ENCODE measurements at places on chromosomes 6 and 20.

GRCh38 chr6:135280375-135281136 lies 99.4 kb downstream of the MYB start:
- DNase-seq = no peak

GRCh38 chr6:170249817-170250216 lies 41.1 kb downstream of the DLL1 start:
- no peak for DNase-seq

DNA sequence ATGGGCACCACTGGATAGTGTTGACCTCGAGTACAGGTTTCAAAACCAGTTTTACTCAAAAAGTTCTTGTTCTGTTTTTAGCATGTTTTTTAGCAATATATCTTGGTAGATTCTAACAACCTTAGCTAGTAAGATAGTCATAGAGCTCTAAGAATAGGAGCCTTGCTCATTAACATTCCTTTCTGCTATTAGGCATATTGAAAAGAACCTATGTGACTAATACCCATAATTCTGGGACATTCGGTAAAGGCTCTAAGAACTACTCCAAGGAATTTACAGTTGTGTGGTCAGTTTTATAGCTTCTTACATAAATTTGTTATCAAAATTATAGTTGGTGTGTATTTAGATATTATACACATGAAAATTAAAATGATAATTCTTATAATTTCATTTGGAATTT lies 11.6 kb downstream of the SLC9A8 start:
- DNase-seq = no peak

GRCh38 chr20:11850901-11851300 lies 66.8 kb upstream of the BTBD3 start:
- no peak for DNase-seq

DNA sequence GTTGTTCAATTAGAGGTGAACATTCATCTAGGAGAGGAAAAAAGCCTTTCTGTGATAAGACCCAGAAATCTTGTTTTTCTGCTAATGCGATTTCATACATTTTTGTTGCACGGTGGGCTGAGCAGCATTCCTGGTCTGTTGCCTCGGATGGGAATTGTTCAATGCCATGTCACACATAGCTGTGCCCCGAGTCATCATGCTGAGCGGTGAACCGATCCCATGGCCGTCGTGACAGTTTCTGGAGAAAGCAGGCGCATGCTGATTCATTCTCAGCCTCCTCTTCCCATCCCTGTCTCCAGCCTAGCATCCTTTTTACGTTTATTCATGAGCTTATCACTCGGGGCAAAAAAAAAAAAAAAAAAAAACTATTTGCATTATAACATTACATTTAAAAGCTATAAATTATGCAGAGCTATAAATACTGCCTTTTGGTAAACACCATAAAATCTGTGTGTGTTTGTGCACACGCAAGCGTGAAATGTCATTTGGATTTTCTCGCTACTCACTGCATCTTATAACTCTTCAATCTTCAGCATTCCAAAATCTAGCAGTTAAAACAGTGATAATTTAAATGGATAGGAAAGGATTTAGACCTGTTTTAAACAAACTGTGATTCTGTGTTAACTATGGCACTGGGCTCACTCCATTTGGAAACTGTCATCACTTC lies 58.9 kb upstream of the IFNGR1 start:
- no peak for DNase-seq

- no peak for DNase-seq
Observed at GRCh38 chr6:100846276-100846675, 34.9 kb downstream of the ASCC3 start.

DNA sequence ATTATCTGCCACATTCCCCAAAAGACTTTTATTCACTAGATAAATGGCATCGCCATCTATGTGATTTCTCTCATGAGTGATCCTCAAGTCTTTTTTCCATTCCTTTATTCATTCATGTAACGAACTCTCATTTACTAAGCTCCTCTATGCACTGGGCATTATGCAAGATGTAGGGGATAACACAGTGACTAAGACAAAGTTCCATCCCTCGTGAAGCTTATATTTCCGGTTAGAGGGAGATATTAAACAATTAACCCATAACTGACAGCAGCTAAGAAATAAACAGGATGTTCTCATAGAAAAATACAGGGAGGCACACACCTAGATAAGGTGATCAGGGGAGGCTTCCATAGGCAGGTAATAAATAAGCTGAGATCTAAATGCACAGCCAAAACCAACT lies 17.2 kb upstream of the PREX1 start:
- no peak for DNase-seq

GRCh38 chr6:133906050-133906449 lies 17.1 kb downstream of the TCF21 start:
- no peak for DNase-seq

DNA sequence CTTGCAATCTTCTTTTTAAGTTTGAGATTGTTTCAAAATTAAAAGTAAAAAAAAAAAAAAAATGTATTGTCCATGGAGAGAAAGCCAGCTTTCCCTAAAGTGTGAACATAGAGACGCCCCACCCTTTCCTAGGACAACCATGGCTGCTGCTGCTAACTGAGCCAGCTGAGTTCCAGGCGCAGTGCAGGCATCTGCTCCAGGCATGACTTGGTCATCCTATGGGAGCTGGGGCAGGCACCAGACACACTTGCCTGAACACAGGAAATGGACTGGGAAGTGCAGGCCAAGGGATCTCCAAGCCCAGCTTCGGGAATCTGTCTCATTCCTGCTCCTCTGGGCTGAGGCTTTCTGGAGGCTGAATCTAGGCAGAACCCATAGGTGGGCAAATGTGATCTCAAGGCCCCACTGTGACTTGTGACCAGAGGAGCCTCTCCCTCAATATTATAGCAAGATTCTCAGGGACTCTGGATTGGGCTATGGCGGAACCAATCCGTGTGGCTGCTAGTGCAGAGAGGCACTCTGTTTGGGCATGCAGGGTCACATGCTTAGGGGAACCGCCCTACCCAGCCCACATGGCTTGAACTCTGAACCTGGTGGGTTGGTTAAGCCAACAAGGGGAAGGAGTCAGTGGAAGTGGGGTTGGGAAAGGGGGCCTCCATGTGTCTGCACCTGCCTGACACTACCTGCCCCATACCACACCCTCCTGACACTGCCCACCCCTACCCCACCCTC lies 138.2 kb upstream of the CST7 start:
- DNase-seq = no peak

DNA sequence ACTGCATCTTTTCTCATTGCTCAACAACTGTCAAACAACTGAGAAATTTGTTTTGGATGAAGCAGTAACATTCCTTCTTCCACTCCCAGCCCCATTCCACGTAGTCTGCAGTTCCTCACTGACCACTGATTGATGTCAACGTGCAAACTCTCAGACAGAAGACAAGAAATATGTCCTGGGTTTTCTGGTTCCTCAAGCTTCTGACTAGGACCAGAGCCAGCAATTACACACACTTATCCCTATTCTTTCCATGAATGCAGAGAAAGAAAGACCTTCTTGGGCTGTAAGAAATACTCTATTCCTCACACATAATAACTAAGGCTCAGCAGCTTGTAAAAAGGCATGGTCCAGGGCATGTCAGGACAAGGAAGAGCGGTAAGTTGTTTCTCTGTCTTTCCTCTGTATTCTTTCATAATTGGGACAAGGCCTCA lies 790.1 kb upstream of the SLC35B3 start:
- DNase-seq = no peak

DNA sequence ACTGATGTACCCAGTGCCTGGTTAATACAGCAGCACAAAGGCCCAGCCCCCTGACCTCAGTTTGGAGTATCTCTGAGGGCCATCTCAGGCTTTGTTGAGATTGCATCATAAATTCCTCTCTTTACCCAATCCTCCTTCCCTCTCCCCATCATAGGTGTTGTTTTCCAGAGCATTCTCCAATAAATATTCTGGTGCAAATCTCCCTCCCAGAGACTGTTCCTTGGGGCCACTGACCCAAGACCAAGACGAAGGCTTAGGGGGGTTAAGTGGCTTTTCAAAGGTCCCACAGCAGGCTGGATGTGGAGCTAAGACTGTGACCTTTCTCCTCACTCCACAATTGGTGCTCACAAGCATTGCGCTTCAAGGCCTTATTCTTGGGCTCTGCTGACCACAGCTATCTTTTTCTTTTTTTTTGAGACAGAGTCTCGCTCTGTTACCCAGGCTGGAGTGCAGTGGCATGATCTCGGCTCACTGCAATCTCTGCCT lies 72.4 kb upstream of the ZMYND8 start:
- no peak for DNase-seq

DNA sequence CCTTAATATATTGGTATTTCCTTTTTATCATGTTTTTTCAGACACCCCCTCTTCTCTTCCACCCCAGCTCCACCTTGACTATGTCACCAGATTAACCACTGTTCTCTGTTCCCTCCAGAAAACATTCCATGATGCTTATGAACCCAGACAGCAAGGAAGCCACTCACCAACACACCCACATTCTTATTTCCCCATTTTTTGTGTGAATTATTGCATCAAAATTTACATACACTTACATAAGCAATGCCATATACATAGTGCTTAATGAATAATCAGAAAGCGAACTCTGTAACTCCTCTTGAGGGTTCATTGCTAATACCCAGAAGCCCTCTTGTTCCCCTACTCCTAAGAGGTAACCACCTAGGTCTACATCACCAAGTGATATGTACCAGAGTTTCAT lies 182.3 kb upstream of the CDYL start:
- DNase-seq = no peak

DNA sequence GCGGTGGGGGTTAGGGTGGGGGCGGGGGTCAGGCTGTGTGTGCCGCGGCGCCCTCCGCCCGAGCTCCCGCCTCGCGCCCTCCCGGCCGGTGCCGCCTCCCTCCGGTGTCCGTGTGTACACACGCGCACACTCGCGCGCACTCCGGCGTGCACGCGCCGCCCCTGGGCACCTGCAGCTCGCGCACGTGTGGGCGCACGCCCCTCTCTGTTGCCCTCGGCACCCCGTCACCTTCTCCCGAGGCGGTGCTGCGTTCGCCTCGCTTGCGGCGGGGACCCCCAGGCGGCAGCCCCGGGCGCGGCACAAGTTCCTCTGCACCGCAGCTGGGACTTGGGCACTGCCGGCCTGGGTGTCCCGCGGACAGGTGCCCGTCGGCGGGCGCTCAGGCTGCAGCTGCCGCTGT lies 525 bp downstream of the MACROD2 start:
- peak; percentile 40 for DNase-seq

DNA sequence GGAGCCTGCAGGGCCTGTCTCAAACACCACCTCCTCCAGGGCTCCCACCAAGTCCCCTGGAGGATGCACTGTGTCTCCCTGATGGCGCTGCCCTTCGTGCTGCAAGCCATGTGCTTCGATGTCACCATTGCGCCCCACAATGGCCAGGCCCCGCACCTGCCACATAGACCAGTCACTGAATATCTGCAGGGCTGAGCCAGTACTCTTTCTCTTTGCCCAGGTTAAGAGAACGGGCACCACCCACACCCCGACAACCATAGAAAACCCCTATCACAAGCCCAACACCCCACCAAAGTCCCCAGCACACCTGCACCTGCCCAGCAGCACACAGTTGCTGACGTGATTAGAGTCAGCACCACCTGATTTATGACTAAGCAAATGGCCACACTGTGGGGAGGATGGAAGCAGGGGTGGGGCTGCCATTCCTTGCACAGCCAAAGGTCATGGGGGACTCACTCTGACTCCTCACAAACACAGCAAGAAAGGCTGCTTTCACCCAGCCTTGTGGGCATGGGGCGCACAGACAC lies 104.3 kb downstream of the SLC23A2 start:
- DNase-seq = no peak

GRCh38 chr6:13463328-13463717 lies 24.1 kb downstream of the GFOD1 start:
- DNase-seq = no peak

- no peak for DNase-seq
Observed at GRCh38 chr6:45450831-45451230, 73.1 kb upstream of the SUPT3H start.

DNA sequence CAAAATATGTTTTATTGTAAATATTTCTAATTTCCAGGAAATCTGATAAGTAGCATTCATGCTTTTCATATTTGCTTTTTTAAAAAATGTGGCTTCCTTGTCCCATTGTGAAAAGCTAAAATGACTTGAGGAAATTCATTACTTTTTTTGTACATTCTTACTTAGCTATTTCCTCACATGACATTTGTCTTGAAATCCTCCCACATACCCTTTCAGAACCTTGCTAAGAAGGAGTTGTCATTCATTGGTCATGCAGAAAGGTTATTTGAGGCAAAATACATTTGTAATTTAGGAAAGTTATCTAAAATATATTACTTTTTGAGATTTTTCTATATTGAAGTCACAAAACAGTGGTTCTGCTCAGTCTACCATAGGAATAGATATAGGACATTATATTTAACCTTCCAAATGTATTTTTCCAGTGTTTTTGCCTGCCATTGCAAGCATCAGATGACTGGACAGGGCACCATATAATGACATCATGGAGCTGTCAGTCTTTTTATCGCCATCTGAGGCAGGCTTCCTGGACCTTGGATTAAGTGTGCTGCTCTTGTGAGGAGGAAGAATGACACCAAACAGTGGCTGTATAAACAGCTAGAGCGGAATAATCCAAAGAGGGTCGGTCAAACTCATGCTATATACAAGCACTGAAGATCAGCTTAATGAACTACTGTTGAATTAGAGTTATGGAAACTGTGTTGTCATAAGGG lies 109.4 kb upstream of the HCRTR2 start:
- no peak for DNase-seq

DNA sequence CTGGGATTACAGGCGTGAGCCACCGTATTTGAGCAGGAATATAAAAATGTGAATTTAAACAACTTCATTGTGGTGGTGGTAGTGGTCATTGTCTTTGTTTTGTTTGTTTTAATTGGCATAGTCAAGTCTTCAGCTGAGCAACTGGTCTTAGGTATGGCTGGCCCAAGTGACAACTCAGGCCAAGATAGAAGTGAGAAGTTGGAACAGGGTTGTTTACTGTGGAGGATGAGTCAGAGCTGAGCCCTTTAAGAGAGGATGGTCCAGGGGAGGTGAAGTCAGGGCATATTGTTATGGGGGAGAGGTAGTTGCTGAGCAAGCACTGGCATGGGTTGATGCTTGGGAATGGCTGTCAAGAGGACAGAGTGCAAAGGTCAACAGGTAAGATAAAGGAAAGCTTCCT lies 308.2 kb downstream of the FARS2 start:
- DNase-seq = no peak

GRCh38 chr6:150282806-150283205 lies 86.0 kb upstream of the IYD start:
- no peak for DNase-seq

DNA sequence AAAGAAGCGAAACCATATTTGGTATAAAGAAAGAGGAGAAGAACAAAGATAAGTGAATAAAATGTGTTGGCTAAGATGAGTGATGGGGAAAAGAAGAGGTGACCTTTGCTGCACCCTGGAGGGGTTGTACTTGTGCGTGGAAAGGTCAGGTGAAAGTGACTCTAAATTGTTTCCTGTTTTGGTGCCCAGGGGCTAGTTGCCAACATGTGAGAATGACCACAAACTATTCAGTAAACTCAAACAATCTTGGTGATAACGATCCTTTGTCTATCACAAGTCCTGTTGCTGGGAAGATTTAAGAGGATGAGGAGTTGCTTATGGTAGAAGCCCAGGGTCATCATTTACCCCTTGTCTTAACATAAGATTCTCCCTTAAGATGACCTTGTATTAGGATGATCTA lies 57.9 kb downstream of the ADGRF5 start:
- no peak for DNase-seq
